ENCODE measurements at places on chromosomes 6 and 20.

- no peak for DNase-seq
Measured at GRCh38 chr6:159838020-159838744, 38.1 kb downstream of the PNLDC1 start.

- no peak for DNase-seq
Measured at GRCh38 chr20:51275181-51275580, 252.3 kb upstream of the KCNG1 start.

DNA sequence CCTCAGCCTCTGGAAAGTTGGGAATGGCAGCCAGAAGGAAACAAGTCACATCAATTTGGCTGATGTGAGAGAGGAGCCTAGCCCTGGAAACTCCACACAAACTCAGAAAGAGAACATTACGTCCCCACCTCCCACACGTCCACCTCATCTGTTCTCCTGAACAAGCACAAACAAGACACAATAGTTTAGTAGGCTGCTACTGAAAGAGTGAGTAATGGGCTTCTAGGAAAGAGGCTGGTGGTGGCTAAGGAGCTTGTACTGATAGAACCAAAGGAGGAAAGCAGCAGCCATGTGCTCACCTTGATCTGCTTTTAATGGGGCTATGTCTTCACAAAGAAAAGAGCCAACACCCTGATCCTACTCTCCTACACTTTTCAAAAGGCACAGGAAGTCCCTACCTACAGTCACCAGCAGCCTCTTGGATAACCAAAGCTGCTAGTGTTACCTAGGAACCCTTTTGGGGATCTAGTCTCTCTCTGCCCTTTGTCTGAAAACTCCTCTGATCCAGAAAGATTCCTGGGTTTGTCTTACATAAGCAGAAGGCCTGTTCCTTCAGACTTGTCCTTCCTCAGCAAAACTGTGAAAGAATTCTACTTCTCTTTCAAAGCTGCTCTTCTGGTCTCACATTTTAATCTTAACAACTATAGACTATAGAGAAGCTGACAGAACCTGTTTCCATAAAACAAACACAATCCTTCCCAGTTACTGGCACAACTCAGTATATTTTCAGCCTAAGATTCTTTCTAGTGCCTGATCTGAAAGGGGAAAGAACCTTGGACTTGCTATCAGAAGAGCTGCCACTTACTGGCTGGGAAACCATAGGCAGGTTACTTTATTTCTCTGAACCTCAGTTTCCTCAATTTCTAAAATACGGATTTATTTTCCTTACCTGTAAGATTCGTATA is 3.1 kb downstream of the PLAGL2 start:
- DNase-seq, result peak; percentile 48

DNA sequence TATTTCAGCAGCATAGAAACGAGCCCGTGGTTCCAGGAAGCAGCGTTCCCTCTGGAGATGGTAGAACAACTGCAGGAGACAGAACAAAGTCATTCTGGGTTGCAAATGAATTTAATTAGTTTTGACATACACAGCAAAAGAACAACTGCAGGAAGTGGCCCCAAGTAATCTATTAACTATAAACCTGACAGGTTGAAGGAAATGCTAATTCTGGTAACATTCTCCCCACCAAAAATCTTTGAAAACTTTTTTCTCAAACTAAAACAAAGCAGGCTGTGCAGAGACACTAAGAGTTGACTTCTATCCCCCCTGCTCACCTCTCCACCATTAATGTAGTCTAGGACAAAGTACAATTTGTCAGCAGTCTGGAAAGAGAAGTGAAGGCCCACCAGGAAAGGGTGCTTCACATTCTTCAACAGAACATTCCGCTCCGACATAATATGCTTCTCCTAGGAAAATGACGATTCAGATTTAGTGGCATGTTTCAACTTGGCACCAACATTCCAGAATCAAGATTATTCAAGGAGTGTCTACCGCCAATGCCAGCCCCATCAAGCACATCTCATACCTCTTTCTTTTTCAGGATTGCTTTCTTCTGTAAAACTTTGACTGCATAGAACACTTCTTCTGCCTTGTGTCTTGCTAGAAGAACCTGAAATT is 120.4 kb upstream of the SLC2A12 start:
- DNase-seq, result no peak

GRCh38 chr6:118953391-118953790 is 18.4 kb upstream of the MCM9 start:
- no peak for DNase-seq

GRCh38 chr6:73391675-73392074 is 3.0 kb upstream of the DDX43 start:
- no peak for DNase-seq

- DNase-seq, result no peak
Measured at GRCh38 chr6:55388211-55388610, 60.9 kb downstream of the GFRAL start.

DNA sequence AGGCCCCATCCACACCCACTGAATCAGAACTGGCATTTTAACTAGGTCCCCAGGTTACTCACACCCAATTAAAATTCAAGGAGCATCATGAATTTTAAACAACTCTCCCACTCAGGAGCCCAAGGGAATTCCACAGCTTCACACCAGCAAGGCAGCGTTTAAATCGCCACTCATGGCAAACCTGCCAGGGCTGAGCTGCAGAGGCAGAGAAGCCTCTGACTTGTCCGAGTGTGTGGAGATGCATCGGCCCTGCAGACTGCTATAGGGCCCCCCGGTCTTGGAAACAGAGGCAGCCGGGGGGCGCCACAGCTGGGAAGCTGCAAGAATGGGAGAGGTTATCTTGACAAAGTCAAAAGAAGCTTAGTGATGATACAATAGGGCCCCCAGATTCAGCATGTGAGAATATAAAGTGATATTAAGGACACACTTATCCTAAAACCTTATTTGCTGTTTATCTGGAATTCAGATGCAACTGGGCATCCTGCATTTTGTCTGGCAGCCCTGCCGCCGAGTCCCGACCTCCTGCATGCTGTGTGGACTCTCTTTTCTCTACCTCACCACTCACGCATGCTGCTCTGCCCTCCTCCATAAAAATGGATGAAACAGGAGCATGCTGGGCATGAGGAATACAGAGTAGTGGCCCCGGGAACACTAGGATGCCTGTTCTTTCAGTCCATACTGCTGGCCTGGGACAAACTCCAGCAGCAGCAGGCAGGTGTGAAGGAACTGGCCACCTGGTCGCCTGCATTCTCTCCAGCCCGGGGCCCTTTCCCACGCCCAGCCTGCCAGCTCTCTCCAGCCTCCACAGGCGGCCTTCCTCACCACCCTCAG is 126.1 kb downstream of the PXDC1 start:
- no peak for DNase-seq

DNA sequence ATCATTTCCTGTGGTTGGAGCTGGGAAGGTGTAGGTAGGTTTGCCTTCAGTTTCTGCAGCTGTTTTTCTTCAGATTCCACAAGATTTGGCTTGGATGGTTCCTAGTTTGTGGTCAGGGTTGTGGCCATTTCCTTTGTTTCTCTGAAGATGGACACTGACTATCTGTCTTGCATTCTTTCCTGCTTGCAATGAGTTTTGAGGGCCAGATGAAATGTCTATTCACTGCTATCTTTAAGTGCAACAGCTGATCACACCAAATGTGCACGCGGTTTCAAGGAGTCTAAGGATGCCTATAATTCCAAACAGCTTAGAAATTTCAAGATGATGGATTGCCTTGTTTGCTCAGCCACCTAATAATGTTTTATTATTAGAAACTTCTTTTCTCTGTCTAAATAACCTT is 28.4 kb downstream of the IL20RA start:
- DNase-seq, result no peak

GRCh38 chr6:117417851-117418250 is 7.9 kb downstream of the ROS1 start:
- DNase-seq, result no peak

DNA sequence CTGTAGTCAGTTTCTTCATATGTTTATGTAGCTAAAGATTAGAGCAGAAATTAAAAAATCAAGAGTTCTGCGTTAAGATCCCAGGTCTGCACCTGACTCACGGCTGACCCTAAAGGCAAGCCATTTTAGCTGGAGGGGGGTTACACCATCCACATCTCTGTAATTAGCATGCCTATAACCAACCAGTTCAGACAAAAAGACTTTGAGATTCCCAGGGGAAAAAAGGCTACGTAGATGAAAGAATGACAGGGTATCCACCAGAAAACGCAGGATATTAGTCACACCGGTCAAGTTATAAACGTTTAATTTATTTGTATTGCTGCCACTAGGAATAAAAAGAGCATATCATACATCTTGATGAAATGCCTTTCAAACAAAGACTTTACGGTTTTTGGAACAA is 299.1 kb downstream of the FOXC1 start:
- DNase-seq, result no peak

GRCh38 chr6:100479179-100480035 is 14.7 kb upstream of the SIM1 start:
- no peak for DNase-seq

GRCh38 chr20:10483691-10484090 is 48.6 kb downstream of the SLX4IP start:
- no peak for DNase-seq

GRCh38 chr20:41360831-41361756 is 5.5 kb downstream of the EMILIN3 start:
- no peak for DNase-seq

DNA sequence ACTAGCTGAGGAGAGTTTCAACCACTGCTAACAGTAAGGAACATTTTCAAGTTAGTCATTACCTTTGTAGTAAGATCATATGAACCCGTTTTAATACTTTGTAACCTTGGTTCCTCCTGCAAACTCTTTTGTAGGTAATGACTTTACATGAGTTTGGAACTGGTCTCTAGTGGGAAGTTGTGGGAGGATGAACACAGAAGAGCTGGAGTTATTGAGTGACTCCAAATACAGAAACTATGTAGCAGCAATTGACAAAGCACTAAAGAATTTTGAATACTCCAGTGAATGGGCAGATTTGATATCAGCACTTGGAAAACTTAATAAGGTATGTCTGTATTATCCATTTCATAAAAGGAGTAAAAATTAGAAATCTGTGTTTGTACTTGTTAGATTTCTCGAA is 29.3 kb downstream of the DOP1A start:
- no peak for DNase-seq

- DNase-seq, result no peak
Measured at GRCh38 chr20:50017576-50018248, 34.9 kb downstream of the SNAI1 start.

- no peak for DNase-seq
Measured at GRCh38 chr20:46063151-46063550, 26.6 kb downstream of the NCOA5 start.

DNA sequence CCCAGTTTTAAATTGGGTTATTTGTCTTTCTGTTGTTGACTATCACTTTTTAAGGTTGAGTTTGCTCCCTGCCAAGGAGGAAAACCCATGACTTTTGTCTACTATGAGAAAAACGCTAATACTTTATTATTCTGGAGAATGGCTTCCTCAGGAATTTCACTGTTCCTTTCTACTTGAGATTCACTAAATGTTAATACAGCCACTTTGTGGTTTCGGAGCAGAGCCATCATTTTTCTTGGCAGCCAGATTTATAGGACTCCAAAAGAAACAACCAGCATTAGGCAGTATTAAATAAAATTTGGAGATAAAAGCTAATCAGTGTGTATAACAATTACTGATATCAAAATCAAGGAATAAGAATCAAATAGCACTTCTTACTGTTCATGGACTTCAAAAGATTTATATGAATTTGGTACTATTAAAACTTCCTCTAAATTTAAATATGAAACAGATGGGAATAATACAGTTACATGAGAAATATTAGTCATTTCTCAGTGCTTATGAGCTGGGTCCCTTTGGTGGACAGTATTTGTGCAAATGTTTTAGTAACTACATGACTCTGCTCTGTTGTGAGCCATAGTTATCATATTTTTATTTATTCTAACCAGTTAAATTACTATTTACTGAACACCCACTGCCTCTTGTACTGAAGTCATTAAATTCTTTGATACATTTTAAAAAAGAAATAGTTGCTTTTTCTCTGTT is 64.1 kb upstream of the FBXO30 start:
- no peak for DNase-seq

DNA sequence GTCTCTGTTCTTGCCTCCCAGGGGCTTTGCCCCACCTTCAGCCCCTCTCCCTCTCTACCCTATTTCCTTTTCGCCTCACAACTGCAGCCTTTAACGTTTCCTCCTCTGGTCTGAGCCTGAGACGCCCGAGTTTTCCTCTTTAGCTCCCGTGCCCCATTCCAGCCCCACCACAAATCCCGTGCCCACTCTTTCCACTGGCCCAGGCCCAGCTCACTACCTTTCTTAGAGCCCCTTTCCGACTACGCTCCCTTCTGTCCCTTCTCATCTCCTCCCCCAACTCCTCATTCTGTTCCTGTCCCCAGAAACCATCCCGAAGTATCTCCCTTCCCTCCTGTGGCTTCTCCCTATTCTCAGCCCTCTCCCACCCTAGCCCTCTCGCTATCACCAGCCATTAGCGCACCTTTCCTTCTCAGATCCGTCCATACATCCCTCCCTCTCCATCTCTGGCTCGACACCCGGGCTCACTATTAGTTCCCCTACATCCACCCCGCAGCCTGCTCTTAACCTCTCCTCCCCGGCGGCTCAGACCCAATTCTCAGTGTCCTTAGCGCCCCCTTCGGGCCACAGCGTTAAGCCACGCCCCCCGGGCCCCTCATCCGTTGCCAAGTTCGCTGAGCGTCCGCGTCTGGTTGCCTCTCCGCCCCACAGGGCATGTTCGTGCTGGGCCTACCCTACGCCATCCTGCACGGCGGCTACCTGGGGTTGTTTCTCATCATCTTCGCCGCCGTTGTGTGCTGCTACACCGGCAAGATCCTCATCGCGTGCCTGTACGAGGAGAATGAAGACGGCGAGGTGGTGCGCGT is 2.7 kb downstream of the SLC32A1 start:
- peak; percentile 48 for DNase-seq

GRCh38 chr20:37053230-37053950 is 42.4 kb downstream of the RBL1 start:
- no peak for DNase-seq

DNA sequence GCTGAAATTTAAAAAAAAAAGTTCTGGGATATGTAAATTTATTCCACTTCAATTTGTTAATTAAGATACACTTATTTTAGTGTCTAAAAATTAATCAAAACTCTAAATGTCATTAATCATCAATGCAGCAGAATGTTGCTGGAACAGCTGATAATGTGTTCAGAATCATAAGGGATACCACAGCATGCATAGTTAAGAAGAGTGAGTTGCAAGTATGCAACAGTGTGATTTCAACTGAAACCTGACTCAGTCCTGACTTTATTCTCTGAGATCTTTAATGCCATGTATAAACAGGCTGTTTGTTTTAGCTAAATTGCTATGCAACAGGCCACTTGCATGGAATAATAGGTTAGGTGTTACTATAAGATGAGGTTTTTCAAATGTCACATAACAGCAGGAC is 1.4 kb downstream of the GRIK2 start:
- DNase-seq, result no peak

DNA sequence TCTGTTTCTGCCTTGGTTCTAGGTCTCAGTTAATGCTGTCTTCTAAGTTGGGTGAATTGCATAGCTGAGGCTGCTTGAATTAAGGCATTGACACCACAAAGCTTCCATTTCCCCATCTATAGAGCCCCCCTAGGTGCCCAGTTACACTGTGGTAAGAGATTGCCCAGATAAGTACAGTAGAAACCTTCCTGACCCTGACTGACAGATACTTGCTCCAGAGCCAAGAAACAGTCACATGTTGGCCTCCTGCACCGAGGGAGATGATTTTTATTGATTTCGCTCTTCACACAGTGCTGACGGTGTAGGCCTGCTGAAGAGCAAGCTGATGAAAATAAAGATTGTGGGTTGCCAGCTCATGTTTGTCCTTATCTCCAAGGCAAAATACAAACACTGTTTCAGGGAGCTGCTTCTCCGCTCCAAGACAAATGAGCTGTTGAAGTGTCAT is 67.9 kb downstream of the TRMT11 start:
- no peak for DNase-seq

- no peak for DNase-seq
Measured at GRCh38 chr6:17932330-17932852, 55.0 kb downstream of the KIF13A start.
